ENCODE measurements at places on chromosomes 12 and 14. TPM values are rescaled to one million over a fixed set of nuclear protein-coding genes. Genes with fewer than 3 reads are reported as not detected.
A peak's percentile ranks its signal among the peaks of the same experiment; 100 is the strongest.

The CPNE6 gene
- not detected for total RNA-seq

The MED13L gene
- 21.7 TPM for total RNA-seq

The LRRC10 gene
- not detected for total RNA-seq

The REP15 gene
- 0.25 TPM for total RNA-seq

The FGF23 gene
- not detected for total RNA-seq

The GRIP1 gene
- total RNA-seq = 0.91 TPM

The HHIPL1 gene
- total RNA-seq = 0.14 TPM

The TMEM253 gene
- total RNA-seq = 0.47 TPM

The MANSC1 gene
- total RNA-seq = 0.39 TPM

The STXBP6 gene
- 22.8 TPM for total RNA-seq

The PIGH gene
- 31.5 TPM for total RNA-seq

The IRAK3 gene
- 0.02 TPM for total RNA-seq

The PGF gene
- 2.6 TPM for total RNA-seq

The CHGA gene
- not detected for total RNA-seq

The RNFT2 gene
- total RNA-seq = 4.5 TPM

The ZNF705A gene
- total RNA-seq = not detected

GRCh38 chr12:630656-631632 lies 32.3 kb downstream of the NINJ2 start:
- DNase-seq = no peak

- peak; percentile 29 for DNase-seq
Observed at GRCh38 chr12:122366685-122367475, 55.6 kb downstream of the CLIP1 start.

GRCh38 chr12:61797266-61797665 lies 462.9 kb upstream of the USP15 start:
- DNase-seq = no peak

- no peak for DNase-seq
Observed at GRCh38 chr12:102033991-102034745, 27.6 kb downstream of the WASHC3 start.

DNA sequence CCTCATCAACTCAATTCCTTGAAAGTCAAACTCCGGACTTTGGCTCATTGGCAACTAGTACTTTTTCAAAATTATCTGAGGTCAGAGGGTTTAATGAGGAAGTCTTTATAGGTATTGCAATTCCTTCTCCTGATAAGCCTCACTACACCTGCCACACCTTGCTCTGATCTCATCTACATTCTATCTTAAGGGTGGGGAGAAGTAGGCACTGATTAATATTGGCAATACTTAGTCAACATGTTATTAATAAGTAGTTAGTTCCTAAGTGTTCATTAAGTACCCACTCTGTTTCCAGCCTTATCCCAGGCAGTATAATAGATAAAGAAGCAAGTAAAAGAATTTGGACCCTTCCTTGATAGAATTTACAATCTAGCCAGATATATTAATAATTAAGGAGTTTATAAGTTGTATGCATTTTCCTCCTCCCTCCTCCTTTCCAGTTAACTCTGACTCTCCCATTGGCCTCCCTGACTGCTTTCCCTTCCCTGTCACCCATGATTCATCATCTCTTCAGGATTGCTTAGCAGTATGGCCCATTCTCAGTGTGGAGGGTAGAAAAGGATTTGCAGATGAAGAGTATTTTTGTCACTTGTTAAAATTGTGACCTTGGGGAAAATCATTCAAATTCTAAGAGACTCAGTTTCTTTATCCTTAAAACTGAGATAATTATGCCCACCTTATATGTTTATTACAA lies 231.0 kb upstream of the ATP2B1 start:
- DNase-seq = no peak

GRCh38 chr12:39872425-39872824 lies 233.5 kb downstream of the SLC2A13 start:
- DNase-seq = no peak

GRCh38 chr14:81252278-81252677 lies 31.5 kb upstream of the GTF2A1 start:
- DNase-seq = no peak

DNA sequence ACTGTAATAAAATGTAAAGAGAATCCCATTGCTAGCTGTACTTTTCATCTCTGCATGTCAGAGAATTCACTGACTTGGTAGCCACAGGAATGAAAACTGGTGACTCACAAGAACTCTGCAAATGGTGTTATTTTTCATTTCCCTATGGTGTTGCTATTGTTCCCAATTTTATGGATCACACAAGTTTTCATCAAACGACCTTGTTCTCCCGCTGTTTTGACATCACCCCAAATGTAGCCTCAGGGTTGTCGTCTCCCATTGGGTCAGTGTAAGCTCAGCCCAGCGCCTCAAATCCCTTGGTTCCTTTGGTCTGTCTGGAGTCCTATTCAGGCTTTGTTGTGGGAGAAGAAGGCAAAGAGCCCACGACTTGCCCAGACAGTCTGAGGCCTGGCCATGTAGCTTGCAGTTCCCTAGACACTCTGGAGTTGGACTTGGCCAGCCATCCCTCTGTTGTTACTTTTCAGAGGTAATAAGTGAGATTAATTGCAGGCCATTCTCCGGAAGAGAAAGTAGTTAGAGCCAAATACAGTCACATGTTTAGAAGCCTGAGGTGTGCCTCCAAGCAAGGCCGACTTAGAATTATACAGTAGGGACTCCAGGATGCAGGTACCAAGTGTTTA lies 159.2 kb downstream of the TGFB3 start:
- peak; percentile 34 for DNase-seq

DNA sequence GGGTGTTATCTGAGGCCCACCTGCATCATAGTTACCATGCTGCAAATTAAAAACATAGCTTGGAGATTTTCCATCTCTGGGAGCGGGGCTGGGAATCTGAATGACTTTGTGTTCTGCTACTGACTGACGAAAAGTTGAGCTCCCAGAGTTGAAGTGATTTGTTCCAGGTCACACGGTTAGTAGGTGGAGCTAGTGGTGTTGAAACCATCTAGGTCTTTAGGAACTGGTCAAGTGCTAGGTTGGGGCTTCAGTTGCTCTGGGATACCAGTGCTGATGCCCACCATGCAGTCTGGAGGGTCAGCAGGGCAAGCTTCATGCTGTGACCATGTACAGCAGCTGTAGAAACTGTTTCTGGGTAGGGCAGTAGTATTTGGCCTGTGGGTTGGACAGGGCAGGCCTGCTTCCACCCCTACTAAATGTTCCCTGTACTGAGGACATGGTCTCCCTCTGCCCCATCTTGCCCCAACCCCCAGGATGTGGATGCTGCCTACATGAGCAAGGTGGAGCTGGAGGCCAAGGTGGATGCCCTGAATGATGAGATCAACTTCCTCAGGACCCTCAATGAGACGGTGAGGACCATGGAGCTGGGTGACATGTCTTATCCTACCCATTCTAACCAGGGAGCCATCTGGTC lies 5.3 kb downstream of the KRT7 start:
- DNase-seq = no peak

DNA sequence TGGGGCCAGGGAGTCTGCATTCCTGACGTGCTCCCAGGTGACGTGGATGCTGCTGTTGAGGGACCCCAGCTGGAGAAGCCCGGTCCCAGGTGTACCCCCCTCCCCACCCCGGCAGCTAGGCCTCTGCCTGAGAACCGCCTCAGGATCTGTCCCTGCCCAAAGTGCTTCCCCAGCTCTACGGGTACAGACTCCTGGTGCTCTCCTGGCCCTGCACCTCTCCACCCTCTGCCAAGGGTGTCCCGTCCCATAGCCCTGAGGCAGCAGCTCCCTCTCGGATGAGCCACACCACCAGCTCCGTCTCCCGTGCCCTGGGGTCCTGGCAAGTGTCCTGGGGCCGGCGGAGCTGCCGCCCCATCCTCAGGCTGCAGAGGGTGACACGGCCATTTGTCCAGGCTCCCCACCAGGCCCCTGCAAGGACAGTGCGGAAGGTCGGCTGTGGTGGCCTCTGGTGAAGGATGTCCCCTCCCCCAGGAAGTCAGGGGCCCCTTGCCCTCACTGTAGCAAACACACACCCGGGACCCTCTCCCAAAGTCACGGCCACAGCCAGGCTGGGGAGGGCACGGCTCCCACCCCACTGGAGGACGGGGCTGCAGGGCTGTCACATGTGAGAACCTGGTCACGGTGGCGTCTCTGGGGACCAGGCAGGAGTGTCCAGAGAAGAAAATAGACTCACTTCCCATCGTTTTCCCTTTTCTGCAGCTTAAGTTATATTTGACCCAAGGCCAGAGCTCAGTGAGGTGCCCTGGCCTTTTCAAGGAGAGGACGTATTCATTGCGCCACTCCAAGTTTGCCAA lies 74.4 kb upstream of the FBRSL1 start:
- DNase-seq = no peak

DNA sequence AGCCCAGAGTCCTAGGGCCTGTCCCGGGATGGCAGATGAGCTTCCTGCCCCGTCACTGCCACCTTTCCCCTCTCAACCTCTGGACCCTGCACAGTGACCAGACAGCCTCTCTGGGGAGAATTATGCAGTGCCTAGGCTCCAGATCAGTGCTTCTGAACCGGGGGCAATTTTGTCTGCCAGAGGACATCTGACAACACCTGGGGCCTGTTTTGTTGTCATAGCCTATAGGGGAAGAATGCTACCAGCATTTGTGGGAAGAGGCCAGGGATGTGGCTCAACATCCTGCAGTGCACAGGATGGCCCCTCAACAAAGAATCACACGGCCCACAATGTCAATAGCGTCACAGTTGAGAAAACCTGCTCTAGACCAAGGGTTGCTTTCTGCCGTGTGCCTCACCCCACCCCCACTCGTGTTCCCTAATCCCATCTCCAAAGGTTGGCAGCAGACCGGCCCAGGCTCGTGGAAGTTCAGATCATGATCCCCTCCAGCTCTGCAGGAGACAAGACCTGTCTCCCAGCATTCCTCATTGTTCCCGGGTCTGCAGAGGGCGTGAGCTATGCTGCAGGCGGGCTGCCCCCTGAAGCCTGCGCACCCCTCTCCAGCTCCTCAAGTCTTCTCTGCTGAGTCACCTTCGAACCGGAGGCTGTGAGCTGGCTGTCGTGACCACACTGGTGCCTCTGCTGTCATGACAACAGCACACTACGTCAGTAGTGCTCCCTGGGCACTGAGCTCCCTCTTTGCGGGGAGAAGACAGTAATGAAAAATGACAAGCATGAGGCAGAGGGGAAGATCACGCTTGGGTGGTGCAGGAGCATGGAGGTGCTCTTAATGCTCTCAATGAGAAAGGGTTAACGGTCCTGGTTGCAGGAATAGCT lies 2.0 kb upstream of the GAPDH start:
- DNase-seq = peak; percentile 99

- DNase-seq = no peak
Observed at GRCh38 chr12:103588680-103589079, 1.6 kb downstream of the STAB2 start.

- no peak for DNase-seq
Observed at GRCh38 chr12:110606253-110606611, 7.7 kb upstream of the TCTN1 start.

DNA sequence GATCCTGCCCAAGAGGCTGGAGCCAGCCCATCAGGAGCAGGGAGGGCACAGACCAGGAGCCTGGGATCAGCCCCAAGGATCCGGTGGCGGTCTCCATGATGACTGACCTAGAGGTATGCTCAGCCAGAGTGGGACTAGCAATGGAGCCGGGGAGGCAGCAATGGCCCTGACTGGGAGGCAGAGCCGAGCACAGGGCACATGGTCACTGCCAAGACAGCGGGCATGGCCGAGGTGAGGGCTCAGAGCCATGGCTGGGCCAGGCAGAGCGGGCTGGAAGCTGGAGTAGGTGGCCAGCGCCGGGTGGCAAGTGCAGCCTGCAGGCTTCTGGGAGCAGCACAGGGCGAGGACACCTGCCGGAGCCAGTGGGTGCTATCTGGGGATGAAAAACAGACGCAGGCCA lies 259.3 kb downstream of the BCL11B start:
- DNase-seq = no peak

DNA sequence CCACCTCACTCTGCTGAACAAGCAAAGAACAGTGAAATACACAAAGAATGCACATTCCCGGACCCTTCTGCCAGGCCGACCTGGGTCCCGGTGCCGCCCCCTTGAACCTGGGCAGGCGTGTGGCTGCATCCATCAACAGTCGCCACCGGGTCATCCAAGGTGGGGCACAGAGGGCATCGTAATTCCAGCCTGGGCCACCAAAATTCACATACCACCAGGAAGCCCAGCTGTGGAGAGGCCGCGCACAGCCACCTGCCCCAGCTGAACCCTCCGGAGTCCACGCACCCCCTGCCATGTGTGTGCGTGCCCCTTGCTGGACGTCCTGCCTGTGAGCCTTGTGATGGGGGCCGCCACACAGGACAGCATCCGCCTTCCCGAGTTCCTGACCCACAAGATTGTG lies 85.7 kb downstream of the NOC4L start:
- no peak for DNase-seq

GRCh38 chr14:27605282-27605681 lies 1007.4 kb upstream of the NOVA1 start:
- no peak for DNase-seq

- no peak for DNase-seq
Observed at GRCh38 chr12:105927564-105927963, 211.2 kb downstream of the NUAK1 start.

DNA sequence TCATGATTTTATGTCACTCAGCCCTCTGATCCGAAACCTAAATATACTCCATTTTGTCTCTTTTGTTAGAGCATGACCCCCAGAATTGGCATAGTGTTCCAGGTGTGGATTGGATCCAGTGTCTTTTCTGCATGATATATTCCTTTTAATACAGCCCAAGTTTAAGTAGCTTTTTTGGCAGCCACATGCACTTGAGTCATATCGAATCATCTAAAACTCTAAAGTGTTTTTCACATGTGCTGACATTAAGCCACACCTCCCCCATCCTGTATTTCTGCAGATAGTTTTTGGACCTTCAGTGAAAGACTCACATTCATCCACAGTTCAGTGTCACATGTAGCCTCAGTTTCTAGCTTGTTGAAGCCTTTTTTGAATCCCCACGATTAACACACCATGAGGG lies 30.6 kb downstream of the BORCS5 start:
- no peak for DNase-seq

DNA sequence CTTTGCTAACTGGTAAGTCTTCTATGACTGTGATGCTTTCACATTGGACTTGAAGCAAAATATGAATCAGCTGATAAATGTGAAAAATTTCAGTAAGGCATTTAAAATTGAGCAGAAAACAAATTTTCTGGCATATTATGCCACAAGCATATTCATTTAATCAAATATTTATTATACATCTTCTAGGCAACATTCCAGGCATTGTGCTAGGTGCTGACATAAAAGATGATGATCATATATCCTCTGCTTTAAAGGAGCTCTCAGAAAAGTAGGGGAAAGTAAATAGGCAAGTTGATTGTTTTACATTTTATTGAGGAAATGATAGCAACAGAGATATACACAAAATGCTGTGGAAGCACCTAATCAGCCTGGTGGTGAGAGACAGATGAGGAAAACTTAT lies 248.9 kb downstream of the SLC16A7 start:
- DNase-seq = no peak

- DNase-seq = peak; percentile 22
Observed at GRCh38 chr12:12561371-12562015, 1.2 kb downstream of the DUSP16 start.
